ENCODE measurements at places on chromosomes 5 and 9. TPM values are rescaled to one million over a fixed set of nuclear protein-coding genes. Genes with fewer than 3 reads are reported as not detected.

The ADRB2 gene
- 0.40 TPM for polyA plus RNA-seq

GRCh38 chr9:136921718-136922117, 22.8 kb downstream of the FBXW5 start:
- DNase-seq, result no peak

- DNase-seq, result no peak
Observed at GRCh38 chr9:89841456-89841855, 236.6 kb downstream of the GADD45G start.

- DNase-seq, result no peak
Observed at GRCh38 chr9:92055624-92056023, 59.6 kb downstream of the SPTLC1 start.

GRCh38 chr9:76603448-76603895, 144.5 kb downstream of the GCNT1 start:
- DNase-seq, result no peak

DNA sequence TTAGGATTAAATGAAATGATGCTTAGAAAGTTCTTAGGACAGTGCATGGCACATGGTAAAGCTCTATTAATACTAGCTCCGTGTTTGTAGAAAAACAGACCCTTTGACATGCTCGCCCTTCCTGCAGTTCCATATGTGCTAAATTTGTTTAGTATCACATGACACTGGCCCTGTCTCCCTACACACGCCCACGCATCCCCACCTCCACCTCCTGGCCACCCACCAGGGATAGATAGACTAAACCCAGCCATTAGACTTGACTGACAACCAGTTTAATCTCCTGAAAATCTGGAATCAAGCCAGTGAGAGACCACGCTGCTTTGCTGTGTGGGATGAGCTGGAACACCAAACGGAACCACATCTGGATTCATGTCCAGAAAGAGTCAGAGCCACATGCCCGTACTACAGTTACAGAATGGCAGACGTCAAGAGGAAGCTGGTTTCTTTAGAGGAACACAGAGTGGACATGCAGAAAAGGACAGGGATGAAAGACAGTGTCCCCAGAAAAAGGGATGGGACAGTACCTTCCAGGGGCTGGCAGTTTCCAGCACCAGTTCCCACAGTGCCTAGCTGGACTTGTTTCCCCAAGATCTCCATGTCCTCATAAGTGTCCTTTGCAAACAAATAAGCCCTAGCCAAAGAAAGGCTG, 186.1 kb downstream of the PDZD2 start:
- no peak for DNase-seq

- peak; percentile 12 for DNase-seq
Observed at GRCh38 chr5:143495821-143496275, 92.4 kb upstream of the NR3C1 start.

All from renal pelvis (tissue), 12 donors.